Parietal lobe (tissue), 2 donors: ENCODE measurements at places on chromosomes 6 and 20. TPM values are rescaled to one million over a fixed set of nuclear protein-coding genes. Genes with fewer than 3 reads are reported as not detected.

The TPX2 gene
- total RNA-seq: 11.0 TPM

The OLIG3 gene
- not detected for total RNA-seq

The TMEM170B gene
- total RNA-seq: 56.0 TPM

The C6orf118 gene
- 23.5 TPM for total RNA-seq

The CST1 gene
- total RNA-seq: not detected

The FOXP4 gene
- total RNA-seq: 3.4 TPM

The MICB gene
- total RNA-seq: 0.31 TPM

The TBXT gene
- not detected for total RNA-seq

The IRF4 gene
- not detected for total RNA-seq

The CD109 gene
- total RNA-seq: 1.9 TPM

The LY6G6C gene
- not detected for total RNA-seq

The C20orf96 gene
- 7.5 TPM for total RNA-seq

The HLA-DPA1 gene
- 0.94 TPM for total RNA-seq

The BLTP3A gene
- 12.2 TPM for total RNA-seq
